ENCODE measurements at places on chromosomes 7 and 10. TPM values are rescaled to one million over a fixed set of nuclear protein-coding genes. Genes with fewer than 3 reads are reported as not detected.

GRM3 gene
- not detected for total RNA-seq

DNA sequence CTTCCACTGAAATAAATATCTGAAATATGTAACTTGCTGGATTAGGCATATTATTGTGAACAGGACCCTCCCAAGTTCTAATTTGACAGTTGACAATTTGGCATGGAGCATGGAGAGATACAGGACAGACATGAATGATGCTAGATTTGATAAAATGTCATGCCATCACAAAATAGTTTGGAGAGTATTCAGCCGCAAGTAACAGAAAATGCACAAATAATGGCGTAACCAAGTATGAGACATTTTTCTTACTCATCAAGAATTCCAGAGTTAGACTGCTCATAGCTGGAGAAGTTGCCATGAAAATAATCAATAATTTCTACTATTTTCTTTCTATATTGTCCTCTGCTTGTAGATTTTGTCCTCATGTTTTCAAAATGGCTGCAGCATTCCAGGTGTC is 45.5 kb upstream of the GPAM start:
- DNase-seq = no peak

FBXO24 gene
- total RNA-seq = 1.3 TPM

- DNase-seq = no peak
These were observed 95.8 kb downstream of the SEC61G start for GRCh38 chr7:54663186-54663585.

SHH gene
- not detected for total RNA-seq

TMEM196 gene
- not detected for total RNA-seq

GRCh38 chr7:152909683-152910544 is 150.4 kb downstream of the ACTR3B start:
- DNase-seq = no peak

VPS37D gene
- total RNA-seq = 0.61 TPM

DNA sequence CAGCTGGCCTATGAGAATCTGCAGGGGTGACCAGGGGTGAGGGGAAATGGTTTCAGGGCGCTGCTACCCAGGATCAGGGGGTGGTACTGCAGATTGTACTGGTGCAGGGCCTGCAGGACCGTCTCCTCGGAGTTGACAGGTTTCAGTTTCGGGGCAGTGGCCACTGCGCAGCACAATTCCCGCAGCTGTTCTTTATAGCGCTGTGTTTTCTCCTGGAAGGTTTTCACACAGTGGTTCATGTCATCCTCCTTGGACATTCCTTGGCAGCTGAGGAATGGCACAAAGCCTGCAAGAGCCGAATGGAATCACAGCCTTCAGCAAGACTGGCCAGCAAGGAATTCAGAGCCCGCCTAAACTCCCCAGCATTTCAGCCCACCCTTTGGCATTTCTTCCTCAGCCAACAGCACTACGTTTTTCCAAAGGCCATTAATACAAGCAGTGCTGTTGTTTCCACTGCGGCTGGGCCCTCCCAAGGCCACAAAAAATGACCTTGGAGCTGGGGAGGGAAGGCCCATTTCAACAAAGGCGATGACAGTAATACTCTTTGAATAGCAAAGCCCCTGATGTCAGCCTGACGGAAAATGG is 44.9 kb downstream of the PNLIPRP2 start:
- no peak for DNase-seq

DNA sequence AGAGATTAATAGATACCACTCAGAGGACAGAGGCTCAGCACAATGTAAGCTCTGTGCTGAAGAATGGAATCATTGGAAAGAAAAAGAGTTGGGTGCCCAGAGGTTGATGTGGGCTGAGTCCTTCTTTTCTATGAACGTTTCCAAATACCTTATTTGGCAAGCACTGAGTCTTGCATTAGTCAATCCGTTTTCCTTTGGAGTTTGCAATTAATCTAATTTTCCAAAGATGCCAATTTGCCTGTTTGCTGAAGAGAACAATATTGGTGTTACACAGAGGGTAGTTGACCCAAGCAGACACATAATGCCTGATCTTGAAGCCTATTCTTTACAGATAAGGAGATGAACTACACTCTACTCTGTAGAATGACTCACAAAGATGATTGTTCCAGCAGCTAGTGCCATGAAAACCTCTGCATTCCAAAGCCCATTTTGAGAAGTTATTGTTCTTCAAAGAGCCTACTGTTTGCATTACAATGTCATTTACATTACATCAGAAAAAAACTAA is 55.4 kb upstream of the MET start:
- no peak for DNase-seq

GRCh38 chr10:113959383-113959760 is 84.3 kb upstream of the ADRB1 start:
- no peak for DNase-seq

TIAL1 gene
- total RNA-seq = 228 TPM

- DNase-seq = no peak
These were observed 33.9 kb upstream of the ARL4A start for GRCh38 chr7:12653518-12653917.

MBL2 gene
- not detected for total RNA-seq

TRRAP gene
- 70.1 TPM for total RNA-seq

GRCh38 chr10:37758074-37758473 is 99.3 kb downstream of the ZNF248 start:
- DNase-seq = no peak

- DNase-seq = no peak
These were observed 63.2 kb downstream of the NHLRC2 start for GRCh38 chr10:113917636-113918035.

GRCh38 chr10:133274751-133275683 is 1.7 kb downstream of the ADAM8 start:
- DNase-seq = peak; percentile 62

- no peak for DNase-seq
These were observed 34.3 kb downstream of the INPP5A start for GRCh38 chr10:132571650-132572544.

BTBD16 gene
- not detected for total RNA-seq

AHCYL2 gene
- 20.1 TPM for total RNA-seq

PGAM1 gene
- 536 TPM for total RNA-seq

GRCh38 chr10:125720002-125720382 is 483 bp downstream of the EDRF1 start:
- no peak for DNase-seq

- no peak for DNase-seq
These were observed 33.2 kb upstream of the MXI1 start for GRCh38 chr10:110174201-110174600.

DNA sequence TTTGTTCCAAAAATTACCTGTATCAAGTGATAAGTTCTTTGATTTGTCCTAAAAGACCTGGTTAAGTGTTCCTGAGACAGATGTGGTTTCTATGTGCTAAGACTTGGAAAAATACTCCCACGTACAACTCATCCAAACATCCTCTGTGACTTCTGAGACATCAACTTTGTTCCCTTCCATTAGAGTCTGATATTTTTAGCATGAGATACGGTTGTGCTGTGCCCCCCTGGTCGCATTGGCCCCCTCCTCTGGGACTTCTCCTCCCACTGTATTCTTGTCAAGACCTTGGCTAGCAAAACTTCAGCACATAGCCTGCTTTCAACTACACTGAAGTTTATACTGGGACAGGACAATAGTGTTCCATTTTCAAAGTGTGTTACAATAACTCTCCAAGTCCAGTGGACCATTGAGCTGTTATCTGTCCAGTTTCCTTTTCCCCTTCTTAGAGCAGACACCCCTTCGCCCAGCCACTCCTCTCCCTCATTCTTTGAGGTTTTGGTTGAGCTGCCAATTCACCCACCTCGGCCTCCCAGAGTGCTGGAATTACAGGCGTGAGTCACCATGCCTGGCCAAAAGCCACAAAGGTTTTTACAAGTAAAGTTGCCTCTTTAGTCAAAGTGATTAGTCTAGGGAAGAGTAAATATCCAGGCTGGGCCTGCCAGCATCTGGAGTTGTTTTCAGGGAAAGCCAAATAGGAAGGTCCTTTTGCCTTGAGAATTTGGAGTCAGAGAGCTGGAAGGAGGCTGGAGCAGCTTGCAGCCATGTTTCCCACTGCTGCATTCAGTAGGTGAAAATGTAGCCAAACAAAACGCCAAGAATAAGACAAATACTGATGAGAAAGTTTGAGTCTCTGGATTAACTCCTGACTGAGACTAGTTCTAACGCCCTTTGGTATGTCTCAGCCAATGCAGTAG is 17.8 kb upstream of the PDLIM1 start:
- DNase-seq = no peak

DNA sequence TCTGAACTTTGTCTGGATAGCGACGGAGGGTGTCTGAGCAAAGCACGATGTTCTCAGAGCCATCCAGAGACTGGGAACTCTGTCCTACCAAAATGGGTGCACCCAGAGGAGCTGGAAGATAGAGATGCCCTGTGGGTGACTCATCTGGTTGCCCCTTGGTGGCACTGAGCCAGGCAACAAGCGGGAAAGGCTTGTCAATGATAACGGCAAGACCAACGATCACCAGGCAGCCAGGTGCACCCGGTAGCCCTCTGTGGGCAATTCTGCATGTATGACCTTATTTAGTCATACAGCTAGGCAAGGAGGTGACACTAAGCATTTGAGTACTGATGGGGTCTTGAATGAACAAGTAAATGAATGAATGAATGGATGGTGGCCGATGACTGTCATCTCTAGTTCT is 2.8 kb upstream of the ELN start:
- DNase-seq = no peak

DNA sequence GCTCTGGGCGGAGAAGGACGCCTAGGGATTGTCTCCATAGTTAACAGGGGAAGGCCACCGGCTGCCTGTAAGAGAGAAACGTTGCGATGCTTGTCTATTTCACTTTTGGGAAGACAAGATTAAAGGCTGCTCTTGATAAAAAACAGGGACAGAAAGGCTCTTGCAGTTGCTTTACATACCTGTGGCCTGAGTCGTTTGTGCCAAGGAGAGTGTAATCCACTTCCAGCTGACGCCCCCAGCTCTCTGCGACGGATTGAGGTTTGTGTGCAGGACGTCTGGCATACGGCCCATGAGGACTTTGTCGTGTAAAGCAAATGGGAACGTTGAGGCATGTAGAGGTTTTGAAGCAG is 1.1 kb downstream of the MAP3K8 start:
- no peak for DNase-seq

DNA sequence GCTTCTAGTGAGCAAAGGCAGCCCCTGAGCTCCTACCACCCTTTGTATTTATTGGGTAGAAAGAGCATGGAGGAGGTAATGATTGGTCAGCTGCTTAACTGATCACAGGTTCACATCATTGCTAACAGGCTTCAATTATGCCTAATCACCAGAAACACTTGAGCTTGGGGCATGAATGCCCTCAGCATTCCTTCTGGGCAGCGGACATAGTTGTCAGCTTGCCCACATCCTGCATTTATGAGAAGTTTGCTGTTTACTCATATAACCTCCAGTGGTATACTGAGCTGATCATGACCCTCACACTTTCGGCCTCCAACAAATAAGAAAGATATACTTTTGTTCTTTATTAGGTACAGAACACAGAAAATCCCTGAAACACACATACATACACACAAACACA is 140.3 kb upstream of the ODAD2 start:
- DNase-seq = no peak

DNA sequence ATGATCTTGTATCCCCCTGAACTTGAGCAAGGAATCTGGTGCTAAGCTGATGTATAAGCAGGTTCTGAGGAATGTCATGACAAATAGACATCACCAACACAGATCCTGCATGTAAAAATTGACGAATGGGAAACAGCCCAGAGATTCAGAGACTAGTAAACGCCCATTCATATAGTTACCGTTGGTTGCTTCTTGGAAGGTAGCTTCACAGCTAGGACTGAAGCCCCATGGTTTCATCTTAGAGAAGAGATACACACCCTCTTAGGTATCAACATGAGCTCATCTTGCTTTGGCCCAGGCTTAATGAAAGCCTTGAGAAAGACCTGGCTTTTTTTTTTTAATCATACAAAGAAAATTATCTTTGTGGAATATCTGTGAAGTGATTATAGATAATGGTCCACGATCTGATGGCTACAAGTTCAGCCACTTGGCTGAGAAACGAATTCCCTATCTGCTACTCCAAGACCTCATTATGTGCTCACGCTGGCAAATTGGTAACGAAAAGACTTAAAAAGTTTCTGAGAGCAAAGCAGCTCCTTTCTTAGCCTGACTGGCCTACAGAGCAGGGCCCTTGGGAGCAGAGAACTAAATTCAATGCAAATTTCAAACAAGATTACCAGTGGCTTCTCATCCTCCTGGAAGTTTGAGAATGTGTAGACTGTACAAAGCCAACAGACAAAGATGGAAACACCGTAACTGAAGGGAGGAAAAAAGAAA is 181.1 kb downstream of the NRP1 start:
- DNase-seq = no peak

DNA sequence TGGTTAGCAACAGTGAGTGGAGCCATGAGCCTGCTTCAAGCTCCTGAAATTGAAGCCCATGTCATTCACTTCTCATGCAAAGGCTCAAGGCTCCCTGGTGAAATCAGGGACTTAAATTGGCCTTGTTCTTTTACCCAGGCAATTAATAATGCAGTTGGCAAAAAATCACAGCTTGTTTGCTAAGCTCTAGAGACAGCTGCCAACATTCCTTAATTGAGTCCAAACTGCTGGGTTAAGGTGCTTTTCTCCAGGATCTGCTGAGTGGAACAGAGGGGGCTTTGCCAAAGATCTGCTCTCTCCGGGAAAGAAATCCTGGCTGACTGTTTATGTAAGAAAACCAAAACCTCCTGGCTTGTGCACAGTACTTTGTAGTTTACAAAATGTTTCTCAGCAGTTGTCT is 257.6 kb upstream of the GHITM start:
- DNase-seq = no peak

MICALL2 gene
- total RNA-seq = 5.0 TPM

SORBS1 gene
- total RNA-seq = 1.9 TPM

GRCh38 chr10:78931321-78932053 is 137.3 kb upstream of the ZMIZ1 start:
- DNase-seq = no peak

DNA sequence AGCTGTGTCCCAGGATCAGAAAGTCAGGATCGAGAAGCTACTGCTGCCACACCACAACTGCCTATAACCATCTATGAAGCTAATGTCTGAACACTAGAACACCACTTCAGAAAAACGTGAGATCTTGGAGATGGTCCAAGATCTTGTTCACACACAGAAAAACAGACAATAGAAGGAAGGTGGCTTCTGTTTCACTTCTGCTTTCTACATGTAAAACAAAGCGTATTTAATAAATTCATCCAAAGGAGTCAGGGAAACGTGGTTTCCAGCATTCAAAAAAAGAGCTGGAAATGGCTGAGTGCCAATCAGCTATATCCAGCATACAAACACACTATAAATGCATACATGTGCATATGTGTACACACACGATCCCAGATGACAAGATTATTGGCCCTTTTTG is 70.2 kb upstream of the CCDC71L start:
- DNase-seq = peak; percentile 11

GRCh38 chr10:49509771-49510303 is 29.1 kb downstream of the ERCC6 start:
- DNase-seq = no peak

DNA sequence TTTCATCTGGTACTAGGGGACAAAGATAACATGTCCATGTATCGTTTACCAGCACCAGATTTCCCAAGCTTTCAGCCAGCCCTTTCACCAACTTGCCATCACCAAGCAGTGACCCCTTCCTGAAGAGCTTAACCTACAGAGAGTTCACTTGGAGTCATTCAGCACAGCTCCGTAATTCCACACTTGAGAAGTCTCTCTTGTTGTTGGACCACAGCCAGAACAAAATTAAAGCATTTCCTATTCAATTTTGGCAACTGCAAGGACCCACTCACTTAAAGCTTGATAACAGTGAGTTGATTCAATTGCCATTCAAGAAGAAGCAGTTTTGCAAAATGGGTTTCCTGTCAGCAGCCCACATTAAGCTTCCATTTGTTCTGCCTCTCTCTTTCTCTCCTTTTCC is 88.5 kb upstream of the LRRTM3 start:
- no peak for DNase-seq

MINPP1 gene
- total RNA-seq = 1.8 TPM

ORC5 gene
- 28.0 TPM for total RNA-seq

SLC13A1 gene
- total RNA-seq = not detected

GRCh38 chr10:119749455-119749854 is 23.6 kb downstream of the INPP5F start:
- no peak for DNase-seq
